ENCODE measurements at places on chromosomes 6 and 20. TPM values are rescaled to one million over a fixed set of nuclear protein-coding genes. Genes with fewer than 3 reads are reported as not detected.

The TEAD3 gene
- 23.0 TPM for total RNA-seq

- H3K4me3 ChIP-seq: no peak overlapping the region
- no peaks in the 10 kb centered on the region for H3K36me3 ChIP-seq
- H3K27me3 ChIP-seq: no peaks in the 10 kb centered on the region
- H3K27ac ChIP-seq: no peak overlapping the region
- no peak for DNase-seq
These were observed 12.8 kb upstream of the SASH1 start for GRCh38 chr6:148329596-148330381.

The DSTN gene
- 55.0 TPM for total RNA-seq

DNA sequence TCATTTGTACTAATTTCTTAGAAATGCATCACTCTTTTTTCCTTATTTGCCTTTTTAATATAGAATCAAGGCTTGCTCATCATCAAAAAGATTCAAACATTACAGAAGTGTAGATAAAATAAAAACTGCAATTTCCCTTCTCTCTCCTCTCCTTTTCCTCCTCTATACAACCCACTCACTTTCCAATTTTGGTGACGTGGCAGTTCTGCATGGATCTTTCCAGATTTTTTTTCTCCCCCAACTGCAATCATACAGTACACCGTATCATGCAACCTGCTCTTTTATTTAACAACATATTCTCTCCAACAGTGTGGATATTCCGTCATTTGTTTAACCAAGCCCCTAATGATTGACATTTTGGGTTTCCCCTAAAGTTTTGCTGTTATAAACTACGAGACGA is 140.5 kb downstream of the BFSP1 start:
- H3K4me1 ChIP-seq: no peaks in the 10 kb centered on the region
- H3K27ac ChIP-seq: no peak overlapping the region
- no peaks in the 10 kb centered on the region for H3K27me3 ChIP-seq
- DNase-seq: no peak
- H3K36me3 ChIP-seq: no peaks in the 10 kb centered on the region
- H3K4me3 ChIP-seq: no peak overlapping the region

The CLPSL2 gene
- total RNA-seq: not detected

The FUT9 gene
- not detected for total RNA-seq

DNA sequence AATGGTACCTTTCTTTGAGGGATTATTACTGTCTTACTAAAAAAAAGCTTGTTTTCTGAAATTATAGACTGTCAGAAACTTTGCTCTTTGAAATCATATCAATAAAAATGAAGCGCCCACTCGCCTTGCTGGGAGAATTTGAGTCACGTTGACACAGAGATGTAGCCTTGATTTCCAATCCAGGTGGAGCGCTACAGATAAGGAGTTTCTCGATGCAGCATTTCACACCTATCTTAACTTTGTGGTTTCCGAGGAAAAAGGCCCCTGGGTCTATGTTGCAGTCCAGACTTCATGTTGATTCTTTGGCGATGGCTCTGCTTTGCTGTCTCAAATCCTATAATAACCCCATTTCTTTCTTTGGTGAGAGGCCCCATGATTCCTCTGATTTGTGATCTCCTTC is 158.1 kb upstream of the ARG1 start:
- no peak overlapping the region for H3K4me3 ChIP-seq
- no peaks in the 10 kb centered on the region for H3K27me3 ChIP-seq
- no peaks in the 10 kb centered on the region for H3K36me3 ChIP-seq
- no peak for DNase-seq

The TP53INP2 gene
- total RNA-seq: 31.0 TPM

The FAM83B gene
- total RNA-seq: 0.67 TPM

DNA sequence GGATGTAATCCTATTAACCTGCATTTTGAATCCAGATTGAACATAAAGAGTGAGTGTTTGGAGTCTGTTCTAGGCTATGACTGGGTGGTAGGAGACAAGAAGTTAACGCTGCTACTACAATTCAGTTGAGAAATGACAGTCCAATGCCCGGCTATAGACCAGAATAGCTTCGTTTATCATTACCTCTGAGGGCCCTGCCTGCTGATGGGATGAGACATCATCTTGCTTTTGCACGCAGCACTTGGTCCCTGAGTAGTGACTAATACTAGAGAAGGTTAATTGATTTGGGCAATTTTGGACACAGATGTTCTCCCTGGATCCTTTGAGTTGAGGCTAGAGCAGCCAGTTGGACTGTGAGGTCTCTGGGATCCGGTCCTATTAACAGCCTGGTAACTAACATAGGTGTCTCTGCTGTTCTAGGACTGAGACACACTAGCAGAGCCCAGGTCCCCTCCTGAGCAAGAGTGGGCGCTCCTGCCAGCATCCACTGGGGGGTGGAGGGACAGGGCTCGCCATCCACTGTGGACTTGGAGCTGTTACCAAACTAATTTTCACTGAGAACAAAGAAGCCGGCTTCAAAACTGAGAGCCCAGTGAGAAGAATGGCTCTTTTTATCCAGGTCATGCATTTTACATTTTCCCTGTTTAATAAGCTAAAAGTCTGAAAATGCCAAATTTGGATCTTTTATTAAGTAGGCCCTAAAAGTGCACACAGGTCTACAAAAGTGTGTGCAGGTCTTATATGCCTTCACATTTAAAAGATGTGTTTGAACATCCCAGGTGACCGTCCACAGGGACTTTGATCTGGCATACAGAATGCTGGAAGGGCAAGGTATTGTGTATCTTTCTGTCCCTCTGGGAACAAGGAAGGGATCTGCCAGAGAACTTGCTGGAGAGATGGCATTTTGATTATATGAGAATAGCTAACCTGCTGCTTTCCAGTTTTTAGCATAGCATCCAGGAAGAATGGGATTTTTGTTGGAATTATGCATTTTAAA is 212.5 kb downstream of the CDH4 start:
- H3K27ac ChIP-seq: no peak overlapping the region
- no peaks in the 10 kb centered on the region for H3K27me3 ChIP-seq
- no peak for DNase-seq
- no peaks in the 10 kb centered on the region for H3K36me3 ChIP-seq
- no peak overlapping the region for H3K4me3 ChIP-seq

GRCh38 chr6:137363805-137364138 is 130.4 kb downstream of the OLIG3 start:
- H3K27me3 ChIP-seq: no peaks in the 10 kb centered on the region
- H3K4me1 ChIP-seq: no peaks in the 10 kb centered on the region
- H3K27ac ChIP-seq: no peak overlapping the region
- H3K4me3 ChIP-seq: no peak overlapping the region

- peaks cover 5% of the 10 kb centered on the region for H3K4me1 ChIP-seq
- no peak for DNase-seq
- H3K27me3 ChIP-seq: no peaks in the 10 kb centered on the region
- H3K4me3 ChIP-seq: no peak overlapping the region
- no peaks in the 10 kb centered on the region for H3K36me3 ChIP-seq
These were observed 52.8 kb upstream of the RIPOR2 start for GRCh38 chr6:24988562-24988961.

The TRIM10 gene
- 0.10 TPM for total RNA-seq

- no peaks in the 10 kb centered on the region for H3K27me3 ChIP-seq
- DNase-seq: no peak
- H3K27ac ChIP-seq: no peak overlapping the region
- no peaks in the 10 kb centered on the region for H3K4me1 ChIP-seq
- no peak overlapping the region for H3K4me3 ChIP-seq
These were observed 39.3 kb upstream of the SCGN start for GRCh38 chr6:25612666-25613065.

The LBP gene
- 38.8 TPM for total RNA-seq

The INSM1 gene
- total RNA-seq: not detected

GRCh38 chr6:89597988-89598387 is 40.6 kb downstream of the LYRM2 start:
- no peak for DNase-seq
- no peaks in the 10 kb centered on the region for H3K27me3 ChIP-seq
- H3K36me3 ChIP-seq: no peaks in the 10 kb centered on the region
- peaks cover 10% of the 10 kb centered on the region for H3K4me1 ChIP-seq
- no peak overlapping the region for H3K4me3 ChIP-seq
- no peak overlapping the region for H3K27ac ChIP-seq

GRCh38 chr6:71049198-71049770 is 92.4 kb upstream of the B3GAT2 start:
- no peak overlapping the region for H3K4me3 ChIP-seq
- no peak overlapping the region for H3K27ac ChIP-seq
- DNase-seq: no peak
- H3K36me3 ChIP-seq: no peaks in the 10 kb centered on the region
- no peaks in the 10 kb centered on the region for H3K27me3 ChIP-seq
- no peaks in the 10 kb centered on the region for H3K4me1 ChIP-seq

DNA sequence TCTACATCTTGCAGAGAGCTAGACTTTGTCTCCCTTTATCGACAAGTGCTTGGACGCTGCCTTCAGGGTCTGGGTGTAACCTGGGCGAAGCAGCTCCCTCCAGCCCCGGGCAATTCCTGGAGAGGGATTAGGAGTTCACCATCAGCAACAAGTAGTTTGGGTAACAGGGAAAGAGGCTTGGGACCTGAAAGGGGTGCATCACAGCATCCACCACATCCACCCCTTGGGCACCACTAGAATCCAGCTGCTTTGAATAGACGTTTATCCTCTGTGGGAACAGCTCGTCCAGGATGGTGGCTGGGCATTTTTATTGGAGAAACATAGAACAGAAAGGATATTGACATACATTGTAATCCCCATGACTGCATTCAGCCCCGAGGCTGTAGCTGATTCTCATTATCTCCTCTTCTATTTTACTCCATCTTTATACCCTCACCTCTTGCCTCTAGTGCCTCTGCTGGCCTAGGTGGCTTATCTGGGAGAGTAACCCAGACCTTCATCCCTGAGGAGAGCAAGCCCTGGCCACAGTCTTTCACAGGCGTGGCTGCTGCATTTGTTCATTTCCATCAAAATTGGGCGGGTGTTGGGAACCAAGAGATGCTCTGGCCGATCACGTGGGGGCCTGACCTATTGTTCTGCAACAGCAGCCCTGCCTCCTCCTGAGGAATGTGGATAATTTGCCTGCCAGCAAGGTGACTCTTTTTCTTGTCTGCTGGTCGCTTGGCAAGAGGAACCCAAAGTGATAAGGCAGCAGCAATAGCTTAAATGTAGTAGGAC is 109.2 kb upstream of the RALGAPA2 start:
- no peaks in the 10 kb centered on the region for H3K36me3 ChIP-seq
- DNase-seq: no peak
- no peak overlapping the region for H3K4me3 ChIP-seq
- peaks cover 16% of the 10 kb centered on the region for H3K4me1 ChIP-seq

GRCh38 chr6:93124006-93124632 is 295.2 kb downstream of the EPHA7 start:
- H3K27me3 ChIP-seq: no peaks in the 10 kb centered on the region
- no peaks in the 10 kb centered on the region for H3K4me1 ChIP-seq
- no peak overlapping the region for H3K27ac ChIP-seq
- DNase-seq: no peak
- no peaks in the 10 kb centered on the region for H3K36me3 ChIP-seq

The DAAM2 gene
- total RNA-seq: 20.3 TPM

- no peak overlapping the region for H3K27ac ChIP-seq
- H3K27me3 ChIP-seq: no peaks in the 10 kb centered on the region
- H3K36me3 ChIP-seq: peaks cover 42% of the 10 kb centered on the region
- no peak overlapping the region for H3K4me3 ChIP-seq
These were observed 125.2 kb downstream of the SULF2 start for GRCh38 chr20:47659904-47660601.

DNA sequence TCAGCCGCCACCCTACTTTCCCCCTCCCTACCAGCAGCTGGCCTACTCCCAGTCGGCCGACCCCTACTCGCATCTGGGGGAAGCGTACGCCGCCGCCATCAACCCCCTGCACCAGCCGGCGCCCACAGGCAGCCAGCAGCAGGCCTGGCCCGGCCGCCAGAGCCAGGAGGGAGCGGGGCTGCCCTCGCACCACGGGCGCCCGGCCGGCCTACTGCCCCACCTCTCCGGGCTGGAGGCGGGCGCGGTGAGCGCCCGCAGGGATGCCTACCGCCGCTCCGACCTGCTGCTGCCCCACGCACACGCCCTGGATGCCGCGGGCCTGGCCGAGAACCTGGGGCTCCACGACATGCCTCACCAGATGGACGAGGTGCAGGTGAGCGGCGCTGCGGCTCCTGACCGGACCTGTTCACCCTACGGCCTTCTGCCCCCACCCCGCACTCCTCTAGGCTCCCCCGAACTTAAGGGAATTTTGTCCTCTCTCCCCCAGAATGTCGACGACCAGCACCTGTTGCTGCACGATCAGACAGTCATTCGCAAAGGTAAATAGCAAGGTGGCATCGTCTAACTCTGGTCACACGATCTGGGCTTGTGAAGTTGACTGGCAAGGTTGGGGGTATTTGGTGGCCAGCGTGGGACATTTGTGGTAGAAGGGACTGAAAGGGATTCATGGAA is 2.3 kb downstream of the TFAP2C start:
- no peak overlapping the region for H3K27ac ChIP-seq
- no peak overlapping the region for H3K4me3 ChIP-seq
- peaks cover 7% of the 10 kb centered on the region for H3K27me3 ChIP-seq
- H3K36me3 ChIP-seq: no peaks in the 10 kb centered on the region

DNA sequence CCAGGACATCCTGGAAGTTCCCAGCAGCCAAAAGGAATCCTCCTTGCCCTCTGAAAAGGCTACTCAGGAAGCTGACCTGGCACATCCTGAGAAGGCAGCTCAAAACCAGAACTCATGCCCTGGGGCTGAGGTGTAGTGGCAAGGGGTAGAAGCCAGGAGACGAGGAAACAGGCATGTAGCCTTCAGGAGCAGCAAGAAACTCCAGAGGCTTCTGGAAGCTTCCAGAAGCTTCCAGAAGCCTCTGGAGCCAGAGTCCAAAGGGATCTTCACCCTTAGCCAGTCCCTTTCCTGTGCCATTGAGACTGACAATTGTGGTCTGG is 43.9 kb downstream of the BMP7 start:
- DNase-seq: no peak
- no peak overlapping the region for H3K27ac ChIP-seq
- no peaks in the 10 kb centered on the region for H3K4me1 ChIP-seq
- H3K4me3 ChIP-seq: no peak overlapping the region
- no peaks in the 10 kb centered on the region for H3K36me3 ChIP-seq
- no peaks in the 10 kb centered on the region for H3K27me3 ChIP-seq

DNA sequence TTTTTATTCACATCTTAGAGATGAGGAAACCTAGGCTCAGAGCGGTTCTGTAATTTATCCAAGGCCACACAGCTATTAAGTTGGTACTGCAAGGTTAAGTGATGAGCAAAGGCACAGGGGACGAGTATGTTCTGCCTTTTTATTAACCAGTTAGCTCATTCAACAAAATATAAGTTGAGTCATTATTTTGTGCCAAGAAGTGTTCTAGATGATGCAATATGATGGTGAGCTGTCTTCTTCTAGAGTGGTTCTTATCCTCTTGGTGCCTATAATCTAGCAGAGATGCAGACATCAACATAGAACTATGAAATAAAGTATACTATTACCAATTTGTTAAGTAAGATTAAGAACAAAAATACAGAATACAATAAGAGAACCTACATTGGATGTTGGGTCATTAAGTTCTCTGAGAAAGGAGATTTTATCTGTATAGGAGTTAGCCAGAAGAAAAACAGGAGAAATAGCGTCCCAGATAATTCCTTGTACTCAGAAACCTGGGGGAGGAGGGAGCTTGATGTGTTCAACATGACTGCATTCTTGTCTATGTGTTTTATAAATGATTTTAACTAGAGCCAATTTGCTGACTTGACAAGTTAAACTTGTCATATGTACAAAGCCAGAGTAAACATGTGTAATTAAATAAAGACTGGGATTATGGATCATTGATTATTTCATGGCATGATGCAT is 122.3 kb downstream of the TBXT start:
- no peak for DNase-seq
- no peak overlapping the region for H3K27ac ChIP-seq
- no peaks in the 10 kb centered on the region for H3K4me1 ChIP-seq
- H3K4me3 ChIP-seq: no peak overlapping the region
- no peaks in the 10 kb centered on the region for H3K27me3 ChIP-seq

All from psoas muscle (tissue), 8 donors.